ENCODE measurements at places on chromosomes 7 and 10.

DNA sequence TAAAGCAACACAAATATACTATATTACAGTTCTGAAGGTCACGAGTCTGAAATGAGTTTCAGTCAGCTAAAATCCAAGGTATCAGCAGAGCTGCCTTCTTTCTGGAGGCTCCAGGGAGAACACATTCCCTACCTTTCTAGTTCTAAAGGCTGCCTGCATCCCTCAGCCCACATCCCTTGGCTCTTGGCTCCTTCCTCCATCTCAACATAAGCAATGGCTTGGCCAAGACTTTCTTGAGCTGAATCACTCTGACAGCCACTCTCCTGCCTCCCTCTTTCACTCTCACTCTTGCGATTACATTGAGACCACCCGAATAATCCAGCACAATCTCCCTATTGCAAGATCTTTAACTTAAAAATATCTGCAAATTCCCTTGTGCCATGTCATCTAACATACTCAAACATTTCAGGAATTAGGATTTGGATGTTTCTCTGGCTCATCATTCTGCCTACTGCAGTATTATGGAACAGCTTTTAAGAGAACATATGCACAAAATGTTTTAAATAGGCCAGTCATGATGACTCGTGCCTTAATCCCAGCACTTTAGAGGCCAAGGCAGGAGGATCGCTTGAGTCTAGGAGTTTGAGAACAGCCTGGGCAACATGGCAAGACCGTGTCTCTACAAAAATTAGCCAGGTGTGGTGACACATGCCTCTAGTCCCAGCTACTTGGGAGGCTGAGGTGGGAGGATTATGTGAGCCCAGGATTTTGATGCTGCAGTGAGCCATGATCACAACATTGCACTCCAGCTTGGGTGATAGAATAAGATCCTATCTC, 144.2 kb upstream of the VSTM2A start:
- no peak for DNase-seq

DNA sequence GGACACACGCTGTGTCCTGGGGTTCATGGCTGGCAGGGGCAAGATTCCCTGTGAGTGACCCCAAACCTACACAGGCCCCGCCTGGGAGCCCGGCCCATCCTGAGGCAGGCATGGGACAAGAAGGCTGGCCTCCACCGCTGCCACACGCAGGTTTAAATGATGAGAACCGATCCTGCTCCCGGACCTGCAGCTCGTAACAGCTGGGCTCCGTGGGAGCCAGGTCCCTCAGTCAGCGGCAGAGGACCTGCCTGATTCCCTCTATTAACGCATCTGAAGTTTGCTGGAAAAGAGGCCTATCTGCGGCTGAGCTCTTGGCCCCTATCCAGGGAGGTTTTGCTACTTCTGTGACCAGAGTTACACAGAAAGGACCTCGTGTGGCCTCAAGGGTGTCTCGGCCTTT, 112.3 kb downstream of the VIPR2 start:
- no peak for DNase-seq

DNA sequence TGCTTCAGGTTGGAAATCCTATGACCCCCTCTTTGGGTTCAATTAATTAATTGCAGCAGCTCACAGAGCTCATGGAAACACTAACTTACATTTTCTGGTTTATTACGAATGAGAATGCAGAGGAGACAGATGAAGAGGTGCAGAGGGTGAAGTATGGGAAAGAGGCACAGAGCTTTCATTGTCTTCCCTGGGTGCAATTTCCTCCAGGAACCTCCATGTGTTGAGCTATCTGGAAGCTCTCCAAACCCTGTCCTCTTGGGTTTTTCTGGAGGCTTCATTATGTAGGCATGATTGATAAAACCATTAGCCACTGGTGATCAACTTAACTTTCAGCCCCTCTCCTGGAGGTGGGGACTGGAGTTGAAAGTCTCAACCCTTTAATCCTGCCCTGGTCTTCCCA, 133.0 kb upstream of the AUTS2 start:
- no peak for DNase-seq

DNA sequence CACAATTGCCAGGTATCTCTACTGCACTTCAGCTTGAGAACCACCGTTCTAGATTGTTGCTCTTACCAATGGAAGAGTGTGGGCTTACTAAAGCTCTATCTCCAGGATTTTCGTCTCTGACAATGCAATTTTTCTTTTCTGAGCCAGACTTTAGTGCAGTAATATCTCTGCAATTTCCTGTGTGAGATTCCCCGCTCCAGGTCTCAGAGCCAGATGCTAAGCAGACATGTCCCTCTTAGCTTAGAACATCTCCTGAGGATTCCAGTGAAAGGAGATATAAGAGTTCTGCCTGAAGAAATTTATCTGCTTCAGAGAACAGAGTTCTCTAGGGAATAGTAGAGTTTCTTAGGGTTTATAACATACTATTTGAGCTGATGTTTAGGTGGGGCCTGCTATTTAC, 82.0 kb downstream of the SND1 start:
- no peak for DNase-seq

DNA sequence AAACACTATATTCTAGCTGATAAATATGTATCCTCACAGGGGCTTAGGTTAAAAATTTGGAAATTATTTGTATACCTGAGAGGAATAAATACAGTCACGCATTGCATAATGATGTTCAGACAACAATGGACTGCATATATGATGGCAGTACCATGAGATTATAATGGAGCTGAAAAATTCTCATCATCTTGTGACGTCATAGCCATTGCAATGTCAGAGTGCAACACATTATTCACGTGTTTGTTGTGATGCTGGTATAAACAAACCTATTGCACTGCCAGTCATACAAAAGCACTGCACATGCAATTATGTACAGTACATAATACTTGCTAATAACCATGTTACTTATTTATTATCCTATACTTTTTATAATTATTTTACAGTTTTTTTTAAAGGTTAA, 31.4 kb downstream of the STEAP1B start:
- DNase-seq = no peak

DNA sequence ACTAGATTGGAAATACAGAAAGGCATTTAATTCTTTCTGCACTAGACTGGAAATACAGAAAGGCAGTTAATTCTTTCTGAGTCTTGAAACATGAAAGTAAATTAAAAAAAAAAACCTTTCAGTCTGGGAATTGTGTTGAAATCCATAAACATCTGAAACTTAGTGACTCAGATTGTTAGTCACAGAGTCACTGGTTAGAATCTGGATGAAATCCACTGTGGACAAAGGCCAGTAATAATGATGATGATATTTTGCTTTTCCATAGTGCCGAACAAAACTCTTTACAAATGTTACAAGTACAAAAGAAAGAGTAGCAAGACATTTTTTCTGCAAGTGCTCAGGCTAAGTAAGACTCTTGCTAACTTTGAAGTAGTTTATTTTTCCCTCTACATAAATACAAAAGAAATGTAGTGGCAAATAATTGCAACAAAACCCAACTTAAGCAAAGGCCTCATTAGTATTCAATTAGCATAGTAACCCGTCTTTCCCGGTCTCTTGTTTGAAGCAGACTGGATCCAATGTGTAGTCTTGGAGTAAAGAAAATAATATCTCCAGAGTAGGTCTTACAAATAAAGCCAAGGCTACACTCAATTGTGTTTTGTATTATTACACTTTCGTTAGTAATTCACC, 5.8 kb upstream of the PRTFDC1 start:
- DNase-seq = no peak

DNA sequence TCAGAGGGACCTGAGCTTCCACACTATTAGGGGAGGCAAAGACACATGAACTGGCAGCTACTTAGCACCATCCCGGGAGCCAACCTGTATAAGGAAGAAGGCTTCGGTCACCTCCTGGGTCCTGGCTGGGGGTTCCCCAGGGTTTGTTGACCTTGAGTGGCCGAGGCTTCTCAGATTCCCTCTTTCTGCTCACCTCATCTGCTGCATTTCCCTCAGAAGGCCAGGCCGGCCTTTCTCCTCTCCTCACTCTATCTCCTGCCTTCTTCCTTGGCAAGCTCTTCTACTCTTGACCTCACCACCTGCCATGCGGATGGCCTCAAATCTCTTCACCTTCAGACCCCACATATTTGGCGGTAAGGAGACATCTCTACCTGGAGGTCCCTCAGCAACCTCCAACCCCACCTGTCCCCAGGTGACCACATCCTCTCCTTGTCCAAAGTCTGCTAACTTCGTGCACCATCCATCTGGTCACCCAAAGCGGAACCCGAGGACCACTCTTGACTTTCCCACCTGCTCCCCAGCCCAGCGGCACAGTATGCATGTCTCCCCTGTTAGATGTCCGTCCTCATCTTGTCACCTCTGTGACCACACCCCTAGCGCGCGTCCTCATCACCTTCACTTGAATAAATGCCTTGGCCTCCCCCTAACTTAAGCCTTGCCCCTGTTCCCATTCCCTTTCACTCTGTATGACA, 133.8 kb upstream of the UNC5B start:
- DNase-seq = no peak

- no peak for DNase-seq
These were observed 6.1 kb downstream of the CHST3 start for GRCh38 chr10:71970331-71970730.

- no peak for DNase-seq
These were observed 12.4 kb upstream of the ARHGAP12 start for GRCh38 chr10:31940839-31941653.

- DNase-seq = peak; percentile 44
These were observed 49.4 kb downstream of the HK1 start for GRCh38 chr10:69327463-69328379.

DNA sequence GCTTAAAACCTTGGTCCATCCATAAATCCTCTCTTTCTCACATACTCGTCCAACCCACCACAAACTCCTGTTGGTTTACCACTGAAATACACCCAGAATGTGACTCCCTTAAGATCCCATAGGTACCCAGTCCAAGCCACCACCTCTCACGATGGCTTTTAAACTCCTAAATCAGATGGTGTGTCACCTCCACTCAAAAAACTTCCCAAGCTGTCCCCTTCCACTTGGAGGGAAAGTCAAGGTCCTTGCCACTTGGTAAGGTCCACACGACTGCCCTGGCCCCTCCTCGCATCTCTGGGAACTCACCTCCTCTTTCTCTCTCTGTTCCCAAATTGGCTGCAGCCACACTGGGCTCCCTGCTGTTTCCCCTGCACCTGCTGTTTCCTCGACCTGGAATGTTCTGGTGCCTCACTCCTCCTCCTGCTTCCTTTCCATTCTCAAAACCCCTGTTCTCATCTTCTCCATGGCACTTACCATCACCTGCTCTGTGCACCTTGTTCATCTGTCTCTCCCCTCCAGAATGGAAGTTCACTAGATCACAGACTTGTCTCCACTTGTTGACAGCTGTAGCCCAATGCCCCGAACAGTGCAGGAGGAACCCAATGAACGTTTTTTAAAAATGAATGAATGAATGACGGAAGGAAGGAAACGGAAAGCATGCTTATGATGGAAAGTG, 23.0 kb downstream of the ZFAND2A start:
- DNase-seq = no peak

DNA sequence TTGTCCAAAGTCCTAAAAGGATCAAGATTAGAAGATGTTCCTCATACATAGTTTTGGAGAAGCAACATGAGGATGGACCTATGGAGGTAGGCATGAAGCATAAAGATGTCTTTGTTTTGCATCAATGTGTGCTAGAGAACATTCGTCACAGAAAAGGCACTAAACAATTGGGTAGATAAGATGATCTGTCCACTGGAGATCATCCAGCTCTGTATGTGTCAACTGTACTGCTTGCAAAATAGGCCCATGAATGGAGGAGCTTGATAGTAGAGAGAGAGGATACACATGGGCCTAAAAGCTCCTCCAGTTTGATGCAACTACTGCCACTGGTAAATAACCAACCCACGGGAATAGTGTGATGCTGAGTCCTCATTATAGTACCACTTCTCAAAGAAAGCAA, 286.4 kb upstream of the HGF start:
- DNase-seq = no peak

GRCh38 chr10:82922046-82922445, 1047.1 kb downstream of the NRG3 start:
- DNase-seq = no peak

- peak; percentile 22 for DNase-seq
These were observed 198.2 kb downstream of the MLLT10 start for GRCh38 chr10:21732067-21732772.

- DNase-seq = no peak
These were observed 35.3 kb downstream of the CAPZA2 start for GRCh38 chr7:116897661-116898060.

DNA sequence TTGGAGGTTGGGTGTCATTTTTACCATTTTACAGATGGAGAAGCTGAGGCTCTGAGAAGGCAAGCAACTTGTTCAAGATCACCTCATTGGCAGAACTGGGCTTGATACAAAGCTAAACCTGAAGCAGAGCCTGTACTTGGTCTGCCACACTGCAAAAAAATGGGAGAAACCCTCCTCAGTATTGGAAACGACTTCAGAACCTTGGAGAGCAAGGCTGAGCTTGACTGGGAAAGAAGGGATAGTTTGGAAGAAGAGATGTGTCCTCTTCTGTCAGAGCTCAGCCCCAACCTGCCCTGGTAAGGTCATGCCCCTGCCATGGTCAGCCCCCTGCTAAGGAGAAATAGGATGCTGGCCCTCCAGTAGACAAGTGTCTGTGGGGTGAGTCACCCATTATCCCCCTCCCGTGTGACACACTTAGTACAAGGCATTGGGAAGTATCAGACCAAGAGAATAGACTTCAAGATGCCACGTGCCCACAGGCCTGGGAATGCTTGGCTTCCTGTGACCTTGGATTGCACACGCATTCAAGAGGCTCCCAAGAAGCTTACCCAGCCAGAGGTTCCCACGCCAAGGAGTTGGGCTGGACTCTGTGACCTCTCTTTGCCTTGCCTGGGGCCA, 56.2 kb upstream of the SMNDC1 start:
- DNase-seq = no peak

DNA sequence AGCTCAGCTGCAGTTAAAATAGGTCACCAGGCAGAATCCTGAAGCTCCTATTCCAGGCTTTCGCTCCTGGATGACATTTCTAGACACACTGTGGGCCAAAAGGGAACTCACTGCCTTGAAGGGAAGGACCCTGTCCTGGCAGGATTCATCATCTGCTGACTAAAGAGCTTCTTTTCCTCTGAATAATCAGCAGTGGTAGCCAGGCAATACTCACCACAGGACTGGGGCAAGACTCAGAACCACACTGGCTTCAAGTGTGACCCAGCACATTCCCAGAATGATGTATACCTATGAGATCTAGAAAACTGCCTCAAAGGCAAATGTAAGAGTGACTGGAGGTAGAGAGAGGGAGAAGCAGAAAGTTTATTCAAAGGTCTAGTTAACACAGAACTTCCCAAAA, 29.5 kb upstream of the EBF3 start:
- no peak for DNase-seq

- no peak for DNase-seq
These were observed 215.8 kb downstream of the PHTF2 start for GRCh38 chr7:78014401-78014800.

- DNase-seq = peak; percentile 56
These were observed 146.6 kb downstream of the SH2D4B start for GRCh38 chr10:80684259-80684658.
